AG04449 (cell line): ENCODE measurements at places on chromosomes 13 and 19.

DNA sequence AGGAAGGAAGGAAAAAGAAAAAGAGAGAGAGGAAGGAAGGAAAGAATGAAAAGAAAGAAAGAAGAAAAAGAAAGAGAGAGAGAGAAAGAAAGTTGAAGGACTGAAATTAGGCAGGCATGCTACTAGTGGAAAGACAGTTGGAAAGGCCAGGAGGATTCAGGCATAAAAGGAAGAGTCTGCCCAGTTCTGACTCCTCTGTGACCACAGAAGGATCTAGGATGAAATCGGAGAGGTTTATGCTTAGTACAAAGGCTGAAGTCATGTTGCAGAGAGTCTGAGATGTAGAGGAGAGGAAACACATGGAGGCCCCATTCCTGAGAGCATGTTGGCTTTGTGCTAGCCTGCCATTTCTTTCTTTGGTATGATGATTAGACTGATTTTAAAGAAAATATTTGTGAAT is 246.5 kb upstream of the ARGLU1 start:
- no peak for DNase-seq

GRCh38 chr13:113748101-113748861 is 10.7 kb upstream of the TMEM255B start:
- DNase-seq, result no peak

- no peak for DNase-seq
These were observed 26.3 kb downstream of the EPS15L1 start for GRCh38 chr19:16445238-16446107.

DNA sequence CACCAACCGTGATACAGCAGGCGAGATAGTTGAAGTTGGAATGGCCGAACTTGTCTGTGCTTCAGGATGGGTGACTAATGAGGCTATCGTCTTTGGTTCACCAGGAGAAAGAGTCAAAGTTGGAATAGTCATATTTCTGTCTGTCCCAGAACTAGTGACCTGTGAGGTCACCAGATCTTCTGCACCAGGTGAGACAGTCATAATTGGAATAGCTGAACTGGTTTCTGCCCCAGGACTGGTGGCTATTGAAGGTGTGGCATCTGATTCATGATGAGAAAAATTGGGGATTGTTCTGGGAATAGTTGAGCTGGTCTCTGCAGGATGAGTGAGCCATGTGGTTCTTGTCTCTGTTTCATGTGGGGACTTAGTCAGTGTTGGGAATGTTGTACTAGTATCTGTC is 71.6 kb downstream of the MUC16 start:
- no peak for DNase-seq

- DNase-seq, result no peak
These were observed 50.4 kb downstream of the C13orf46 start for GRCh38 chr13:113923376-113924063.

- no peak for DNase-seq
These were observed 8.0 kb downstream of the TMEM86B start for GRCh38 chr19:55220525-55220924.

DNA sequence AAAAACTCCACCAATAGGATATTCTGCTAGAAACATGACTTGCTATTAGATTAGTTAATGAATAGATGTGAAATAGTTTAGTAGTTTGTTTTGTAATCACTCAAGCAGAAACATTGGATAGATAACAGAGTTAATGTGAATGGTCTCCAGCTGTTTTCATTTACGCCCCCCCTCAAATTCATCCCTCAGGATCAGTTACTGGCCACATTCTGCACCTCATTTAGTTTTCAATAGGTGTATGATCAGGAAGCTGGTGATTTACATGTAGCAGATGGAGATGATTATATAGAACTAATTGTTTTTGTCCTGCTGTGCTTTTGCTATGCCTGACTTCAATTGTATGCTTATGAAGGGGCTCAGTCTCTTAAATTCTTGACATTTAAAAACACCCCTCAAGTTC is 759.0 kb downstream of the SLITRK6 start:
- no peak for DNase-seq

- no peak for DNase-seq
These were observed 7.2 kb upstream of the BCL3 start for GRCh38 chr19:44741258-44741731.

DNA sequence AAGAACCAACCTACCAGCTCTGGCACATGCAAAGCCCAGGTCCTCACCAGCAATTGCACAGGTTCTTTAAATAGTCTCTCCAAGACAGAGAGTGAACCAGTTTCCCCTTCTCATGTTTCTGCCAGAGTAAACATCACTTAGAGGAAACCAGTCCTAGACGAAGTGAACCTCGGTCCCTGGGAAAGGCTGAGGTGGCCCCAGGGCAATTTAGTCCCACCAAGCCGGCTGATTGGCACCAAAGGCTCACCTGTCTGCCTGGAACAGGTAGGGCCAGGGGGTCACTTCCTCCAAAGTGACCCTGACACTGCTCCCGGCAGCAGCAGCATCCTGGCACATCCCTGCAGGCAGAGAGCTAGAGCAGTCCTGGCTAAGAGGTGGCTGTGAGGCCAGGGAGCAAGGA is 122.9 kb upstream of the ZNF507 start:
- DNase-seq, result no peak

DNA sequence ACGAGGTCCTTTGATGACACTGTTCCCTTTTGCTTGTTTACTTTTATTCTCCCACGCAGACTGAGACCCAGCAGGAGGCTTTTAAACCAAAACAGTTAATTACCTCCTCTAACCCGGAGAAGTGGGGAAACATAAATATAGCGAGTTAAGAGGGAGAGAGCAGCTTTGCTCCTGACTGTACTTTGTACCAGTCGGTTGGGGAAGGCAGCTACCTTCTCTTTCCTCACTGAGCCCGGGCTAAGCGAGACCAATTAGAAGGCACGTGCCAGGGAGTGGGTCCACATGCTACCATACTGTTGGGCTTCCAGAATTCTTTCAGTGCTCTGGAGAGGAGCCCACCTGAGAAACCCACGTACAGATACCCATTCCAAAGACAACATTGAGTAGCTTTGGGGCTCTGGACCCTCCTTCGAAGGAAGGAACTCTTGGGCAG is 124.2 kb downstream of the ZIC5 start:
- no peak for DNase-seq

GRCh38 chr19:13010038-13010991 is 15.0 kb downstream of the NFIX start:
- no peak for DNase-seq

- DNase-seq, result no peak
These were observed 72.9 kb downstream of the NHLRC3 start for GRCh38 chr13:39111145-39111544.

- DNase-seq, result no peak
These were observed 3.1 kb downstream of the FGF9 start for GRCh38 chr13:21673789-21674489.

- DNase-seq, result no peak
These were observed 33.3 kb upstream of the SCEL start for GRCh38 chr13:77502104-77502720.

DNA sequence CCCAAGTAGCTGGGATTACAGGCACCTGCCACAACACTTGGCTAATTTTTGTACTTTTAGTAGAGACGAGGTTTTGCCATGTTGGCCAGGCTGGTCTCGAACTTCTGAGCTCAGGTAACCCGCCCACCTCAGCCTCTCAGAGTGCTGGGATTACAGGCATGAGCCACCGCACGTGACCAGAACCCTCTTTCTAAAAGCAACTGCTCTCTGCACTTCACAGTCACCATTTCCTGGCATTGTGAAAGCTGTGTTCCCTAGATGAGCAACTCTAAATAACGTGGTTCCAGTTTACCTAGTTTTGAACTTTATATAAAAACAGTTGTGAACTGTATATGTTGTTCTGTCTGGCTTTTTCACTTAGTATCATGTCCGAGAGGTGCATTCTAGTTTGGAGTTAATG is 152.9 kb downstream of the SIPA1L3 start:
- DNase-seq, result no peak

GRCh38 chr19:14061081-14061749 is 661 bp downstream of the PALM3 start:
- DNase-seq, result no peak

GRCh38 chr19:13398780-13399726 is 107.2 kb downstream of the CACNA1A start:
- peak; percentile 53 for DNase-seq

DNA sequence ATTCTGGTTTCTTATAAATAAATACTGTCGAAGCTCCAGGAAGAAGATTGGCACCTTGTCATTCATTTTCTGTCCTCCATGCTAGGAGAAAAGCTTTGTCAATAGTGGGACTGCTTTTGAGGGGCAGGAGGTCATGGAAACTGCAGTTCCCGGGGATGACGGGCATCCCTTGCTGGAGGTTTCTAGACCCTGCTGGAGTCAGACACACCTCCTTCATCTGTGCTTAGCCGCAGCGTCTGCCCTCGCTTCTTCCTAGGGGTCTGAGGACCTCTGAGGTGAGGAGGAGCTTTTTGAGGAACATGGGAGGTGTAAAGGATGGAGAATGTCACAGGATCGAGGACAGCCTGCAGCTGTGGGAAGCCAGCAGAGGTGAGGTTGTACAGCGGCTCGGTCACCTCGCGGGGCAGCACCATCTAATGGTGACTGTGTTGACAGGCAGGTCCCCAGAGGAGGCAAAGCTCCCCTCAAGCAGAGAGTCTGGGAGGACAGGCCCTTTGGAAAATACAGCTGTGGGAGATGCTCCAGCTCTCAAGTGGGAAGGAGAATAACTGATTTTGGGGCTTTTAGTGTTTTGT is 172.7 kb upstream of the RNF113B start:
- no peak for DNase-seq

- no peak for DNase-seq
These were observed 44.0 kb downstream of the KLF2 start for GRCh38 chr19:16368385-16369305.

DNA sequence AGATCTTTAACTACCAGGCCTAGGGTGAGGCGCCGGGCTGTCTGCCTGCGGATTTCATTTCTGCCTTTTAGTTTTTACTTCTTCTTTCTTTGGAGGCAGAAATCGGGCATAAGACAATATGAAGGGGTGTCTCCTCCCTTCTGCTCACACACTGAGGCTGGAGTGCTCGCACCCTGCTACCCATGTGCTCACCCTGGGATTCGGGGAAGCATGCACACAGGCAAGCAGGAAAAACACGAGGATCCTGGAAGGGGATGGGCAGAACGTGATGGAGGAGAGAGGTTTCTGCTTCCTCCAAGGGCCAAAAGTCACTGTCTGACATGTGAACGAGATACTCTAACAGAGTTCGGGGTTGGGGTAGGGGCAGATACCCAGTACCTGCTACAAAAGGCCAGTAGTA is 28.4 kb downstream of the ZNF823 start:
- no peak for DNase-seq

DNA sequence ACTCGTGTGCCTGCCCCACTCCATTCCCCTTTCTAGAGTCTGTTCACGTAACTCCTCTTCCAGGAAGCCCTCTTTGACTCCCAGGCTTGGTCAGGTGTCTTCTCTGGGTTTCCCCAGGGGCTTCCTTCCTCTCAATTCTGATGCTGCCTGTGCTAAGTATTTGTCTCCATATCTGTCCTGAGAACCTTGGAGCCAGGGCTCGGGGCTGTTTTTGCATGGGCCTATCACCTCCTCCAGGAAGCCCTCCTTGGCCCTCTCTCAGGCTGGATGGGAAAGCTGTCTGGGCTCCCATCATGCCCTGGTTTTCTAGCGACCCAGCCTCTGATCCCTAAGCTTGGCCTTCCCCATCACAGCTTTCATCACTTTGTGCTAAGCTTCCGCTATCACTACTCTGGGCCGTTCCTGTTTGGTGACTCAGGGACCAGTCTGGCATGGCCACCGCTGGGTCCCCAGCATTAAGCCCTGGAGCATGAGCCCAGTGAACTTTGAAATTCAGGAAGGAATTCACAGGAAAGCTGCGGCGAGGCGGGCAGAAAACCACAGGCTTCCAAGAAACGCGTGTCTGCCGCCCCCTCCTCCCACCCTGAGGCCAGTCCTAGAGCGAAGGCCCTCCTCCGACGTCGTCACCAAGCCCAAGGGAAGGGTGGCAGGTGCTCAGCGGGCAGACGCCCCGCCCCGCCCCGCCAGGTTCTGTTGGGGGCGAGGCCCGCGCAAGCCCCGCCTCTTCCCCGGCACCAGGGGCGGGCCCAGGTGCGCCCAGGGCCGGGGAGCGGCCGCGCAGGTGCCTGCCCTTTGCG is 486 bp upstream of the SPINT2 start:
- DNase-seq, result no peak

DNA sequence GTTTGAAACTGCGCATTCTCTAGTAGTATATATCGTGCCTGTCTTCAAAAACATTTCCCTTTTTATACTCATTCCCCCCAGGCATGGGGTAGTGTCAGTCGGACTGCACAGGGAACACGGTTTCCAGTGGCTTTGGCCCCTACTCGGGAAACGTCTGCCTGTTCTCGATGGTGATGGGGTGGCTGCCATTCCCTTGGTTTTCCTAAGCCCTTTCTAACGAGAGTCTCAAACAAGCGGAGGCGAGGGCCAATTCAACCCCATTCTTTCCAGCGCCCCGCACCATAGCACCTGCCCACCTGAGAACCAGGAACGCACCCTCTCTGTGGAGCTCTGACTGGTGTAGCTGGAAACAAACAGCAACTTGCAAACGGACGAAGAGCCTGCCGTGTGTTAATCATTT is 127.6 kb downstream of the STK24 start:
- DNase-seq, result no peak

DNA sequence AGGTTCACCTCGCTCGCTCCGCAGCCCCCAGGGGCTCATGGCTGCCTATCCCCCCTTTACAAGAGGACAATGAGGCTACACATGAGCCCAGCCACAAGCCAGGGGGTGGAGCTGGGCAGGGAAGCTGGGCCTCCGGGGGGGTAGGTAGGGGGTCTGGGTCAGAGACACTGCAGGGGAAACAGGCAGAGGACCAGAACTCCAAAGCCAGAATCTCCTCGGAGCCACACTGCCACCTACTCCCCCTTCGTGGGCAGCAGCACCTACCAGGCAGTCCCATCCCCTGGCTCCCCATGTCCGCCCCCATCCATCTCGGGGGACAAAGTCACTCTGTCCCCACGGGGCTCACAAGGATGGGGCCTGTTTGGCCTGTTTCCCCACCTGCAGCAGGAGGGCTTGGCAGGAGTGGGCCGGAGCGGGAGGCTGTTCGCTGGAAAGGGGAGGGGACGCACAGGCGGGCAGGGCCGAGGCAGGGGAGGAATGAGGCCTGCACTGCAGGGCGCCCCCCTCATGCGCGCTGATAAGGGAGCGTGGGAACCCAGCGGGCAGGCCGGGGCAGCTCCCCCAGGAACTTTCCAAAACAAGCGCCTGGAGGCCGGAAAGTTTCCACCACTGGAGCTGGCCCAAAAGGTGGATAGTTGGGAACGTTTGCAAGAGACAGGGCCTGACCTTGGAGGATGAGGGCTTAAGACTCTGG is 545 bp upstream of the ISYNA1 start:
- DNase-seq, result no peak

- no peak for DNase-seq
These were observed 6.2 kb downstream of the PRKD2 start for GRCh38 chr19:46710687-46711086.

- no peak for DNase-seq
These were observed 31.3 kb downstream of the KCTD12 start for GRCh38 chr13:76854894-76855293.

DNA sequence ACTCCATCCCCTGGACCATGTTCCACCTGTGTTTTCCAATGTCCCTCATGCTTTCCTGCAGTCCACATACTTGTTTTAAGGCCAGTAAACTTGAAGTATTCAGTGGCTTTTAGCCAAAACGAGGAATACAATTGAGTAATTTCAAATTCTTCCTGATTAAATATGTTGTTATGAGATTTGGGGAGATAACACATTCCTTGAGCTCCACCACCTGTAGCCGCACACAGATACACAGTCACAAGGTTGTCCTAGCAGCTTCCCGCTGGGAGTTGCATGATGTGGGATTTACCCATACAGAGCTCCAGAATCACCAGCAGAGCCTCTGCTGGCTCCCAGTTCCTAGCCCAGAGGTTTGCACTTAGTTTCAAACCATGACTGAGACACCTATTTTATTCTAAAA is 53.6 kb upstream of the FRY start:
- DNase-seq, result no peak

GRCh38 chr19:3572855-3573161 is at the start of gene HMG20B:
TSS of gene HMG20B (plus strand) at chr19:3572944. CDS start at chr19:3573310, 366 bp downstream.
- DNase-seq, result no peak
